ENCODE measurements at places on chromosomes 2 and 18.

DNA sequence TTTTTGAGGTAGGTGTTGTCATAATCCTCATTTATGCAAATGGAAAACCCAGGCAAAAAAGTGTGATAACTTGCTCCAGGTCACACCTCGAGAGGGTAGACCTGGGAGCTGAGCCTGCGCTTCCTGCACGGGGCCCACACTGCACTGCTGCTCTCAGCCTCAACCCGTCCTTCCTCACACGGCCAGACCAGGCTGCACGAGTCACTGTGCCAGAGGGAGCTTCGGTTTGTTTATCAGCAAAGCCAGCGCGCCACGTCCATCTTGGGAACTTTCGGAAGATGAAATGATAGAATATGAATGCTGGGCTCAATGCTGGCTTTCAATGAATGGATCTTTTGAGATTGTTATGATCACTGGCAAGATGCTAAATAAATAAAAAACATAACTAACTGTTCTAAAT is 14.4 kb downstream of the COPS9 start:
- no peak for DNase-seq

DNA sequence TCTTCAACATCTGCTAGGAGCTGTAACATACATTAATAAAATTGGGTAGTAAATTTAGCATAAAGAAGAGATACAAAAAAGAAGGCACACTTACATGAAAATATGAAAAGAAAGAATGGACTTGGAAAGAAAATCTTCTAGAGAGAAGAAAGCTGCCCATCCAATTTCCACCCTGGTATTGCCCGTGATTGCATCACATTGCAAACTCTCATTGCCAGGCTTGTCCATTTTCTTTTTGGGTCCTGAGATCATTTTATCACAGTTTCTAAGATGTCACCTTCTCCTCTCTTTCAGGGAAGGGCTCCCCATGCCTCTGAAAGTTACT is 321.5 kb downstream of the RND3 start:
- DNase-seq = no peak

DNA sequence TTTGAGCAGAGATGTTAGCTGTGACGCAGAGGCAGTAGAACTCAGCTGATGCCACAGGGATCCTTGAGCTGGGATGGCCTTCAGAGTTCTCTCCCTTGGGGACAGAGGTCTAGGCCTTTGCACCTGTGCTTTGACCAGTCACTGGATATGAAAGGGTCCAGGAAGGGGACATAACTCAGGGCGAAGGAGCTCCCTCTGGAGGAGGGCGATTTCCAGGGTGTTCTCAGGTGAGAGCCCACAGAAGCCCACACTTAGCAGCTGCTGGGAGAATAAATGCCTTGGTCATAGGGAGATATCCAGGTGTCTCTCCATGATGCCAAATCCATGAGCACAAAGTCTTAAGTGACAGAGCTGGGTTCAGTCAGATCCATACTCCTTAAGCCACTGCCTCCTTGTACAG is 369.2 kb downstream of the NYAP2 start:
- no peak for DNase-seq

DNA sequence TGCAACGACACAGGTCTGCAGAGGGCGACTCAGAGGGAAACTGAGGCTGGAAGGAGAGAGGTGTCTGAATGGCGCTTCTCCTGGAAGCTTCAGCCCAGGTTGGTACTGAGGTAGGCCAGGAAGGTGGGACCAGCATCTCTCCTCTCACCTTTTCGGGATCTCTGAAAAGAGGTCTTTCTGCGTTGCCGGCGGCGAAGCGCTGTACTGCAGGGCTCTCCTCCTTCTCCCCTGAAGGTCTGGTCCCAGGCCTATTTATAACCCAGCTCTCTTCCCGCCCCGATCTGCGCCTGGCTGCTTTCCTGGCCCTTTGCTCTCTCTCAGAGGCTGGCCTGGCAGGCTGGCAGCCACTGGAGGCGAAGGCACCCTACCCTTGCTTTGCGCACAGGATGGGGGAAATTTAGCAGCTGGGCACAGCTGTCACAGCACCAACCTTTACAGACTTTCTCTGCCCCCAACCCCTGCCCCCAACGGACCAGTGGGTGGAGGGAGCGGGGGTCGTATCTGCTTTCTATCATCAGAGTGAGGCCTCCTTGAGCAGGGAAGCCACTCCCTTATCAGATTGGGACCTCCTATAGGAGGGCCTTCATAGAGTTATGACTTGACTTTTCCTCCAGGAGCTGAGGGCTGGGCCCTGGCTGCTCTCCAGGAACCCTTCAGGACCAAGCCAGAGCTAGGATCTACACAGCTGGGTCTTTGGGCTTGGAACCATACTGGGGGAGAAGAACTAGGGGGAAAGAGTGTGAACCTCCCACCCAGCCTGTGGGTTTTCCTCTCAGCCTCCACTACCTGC is 1.1 kb downstream of the DYSF start:
- DNase-seq = no peak

GRCh38 chr18:77101410-77102258 is 30.9 kb downstream of the MBP start:
- DNase-seq = peak; percentile 48

DNA sequence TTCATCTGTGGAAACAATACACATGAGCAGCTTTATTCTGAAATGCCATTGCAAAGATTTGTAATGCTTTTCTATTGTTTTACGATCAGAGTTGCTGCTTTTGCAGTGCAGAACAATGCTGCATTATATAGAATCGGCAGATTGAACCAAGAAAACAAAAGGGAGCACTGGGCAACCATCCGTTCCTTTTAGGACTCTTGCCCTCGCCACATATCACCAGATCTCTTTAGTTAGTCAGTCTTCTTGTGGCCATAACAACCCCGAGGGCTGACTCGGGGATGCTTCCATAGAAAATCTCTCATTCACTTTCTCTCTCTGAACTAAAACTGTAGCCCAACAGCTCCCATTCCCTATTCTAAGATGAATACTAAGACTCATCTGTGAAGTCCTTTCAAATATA is 340.4 kb downstream of the NRXN1 start:
- DNase-seq = no peak

DNA sequence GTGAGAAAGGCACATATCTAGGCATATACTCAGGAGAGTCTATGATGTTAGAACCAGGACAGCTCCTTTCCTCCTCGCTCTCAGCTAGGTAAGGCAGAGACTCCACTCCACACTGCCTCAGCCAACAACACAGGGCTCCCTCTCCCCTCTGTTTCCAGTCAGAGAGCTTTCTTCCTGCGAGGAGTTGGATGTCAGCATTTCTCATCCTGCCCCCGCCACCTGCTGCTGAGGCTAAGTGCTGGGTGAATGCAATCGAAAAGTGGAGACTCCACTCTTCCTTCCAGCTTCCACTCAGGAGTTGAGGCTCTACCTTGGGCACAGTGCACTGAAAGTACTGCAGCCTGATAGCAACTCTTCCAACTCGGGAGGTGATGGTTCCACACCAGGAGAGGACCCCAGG is 177.2 kb upstream of the RAB6C start:
- no peak for DNase-seq

DNA sequence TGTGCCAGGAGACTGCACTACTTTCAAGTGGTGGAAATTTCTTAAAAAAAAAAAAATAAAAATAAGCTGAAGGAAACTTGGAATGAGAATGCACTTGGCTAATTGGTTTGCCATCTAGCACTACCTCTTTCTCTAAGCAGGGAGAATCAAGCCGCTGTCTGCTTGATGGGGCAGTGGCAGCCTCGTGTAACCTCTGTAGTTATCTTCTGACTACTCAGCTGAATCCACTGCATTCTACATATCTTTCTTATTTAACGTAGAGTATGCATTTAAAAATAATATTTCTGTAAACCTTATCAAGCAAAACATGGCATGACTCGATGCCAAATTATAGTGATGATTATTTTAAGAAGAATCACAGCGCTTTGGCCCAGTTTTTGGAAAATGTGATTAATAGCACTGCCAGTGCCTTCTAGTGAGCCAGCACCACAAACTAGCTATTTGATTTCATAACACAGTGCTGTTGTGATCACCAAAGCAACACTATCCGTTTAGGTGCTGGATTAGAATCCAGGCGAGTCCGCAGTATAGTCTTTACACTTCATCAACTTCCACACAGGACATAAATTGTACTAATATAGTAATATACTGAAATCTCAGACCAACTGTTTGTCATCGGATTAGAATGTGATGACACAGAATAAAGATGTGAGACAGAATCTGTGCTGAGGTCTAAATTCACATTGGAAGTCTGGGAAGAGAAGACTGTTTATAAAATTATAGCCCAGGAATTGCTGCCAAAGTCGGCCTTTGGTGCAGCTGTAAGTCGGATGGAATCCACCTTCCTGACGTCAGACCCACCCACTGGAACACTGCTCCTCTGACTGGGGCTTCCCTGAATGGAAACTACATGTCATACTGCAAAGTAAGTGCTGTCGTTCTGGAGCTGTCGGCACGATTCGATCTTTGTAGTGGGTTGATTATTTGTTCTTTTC is 136.5 kb upstream of the ETAA1 start:
- no peak for DNase-seq

GRCh38 chr2:191030521-191031154 is 16.7 kb upstream of the STAT1 start:
- DNase-seq = no peak

DNA sequence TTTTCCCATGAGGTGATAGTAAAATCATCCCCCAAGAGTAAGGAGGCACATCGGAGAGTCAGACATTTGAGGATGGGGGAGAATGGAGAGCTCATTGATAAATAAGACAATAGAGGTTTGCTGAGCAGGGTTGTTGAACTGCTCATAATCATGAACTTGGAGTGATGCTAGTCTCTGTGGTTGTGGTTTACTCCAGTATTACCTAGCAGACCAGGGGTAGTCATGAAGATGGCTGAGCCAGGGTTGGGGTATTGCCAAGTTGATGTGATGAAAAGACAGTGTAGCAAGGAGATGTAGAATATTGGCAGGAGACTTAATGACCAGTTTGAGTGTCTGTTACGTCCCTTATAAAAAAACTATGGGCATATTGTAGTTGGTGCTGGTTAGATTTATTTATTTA is 25.4 kb downstream of the CYBRD1 start:
- DNase-seq = no peak

- DNase-seq = no peak
Measured at GRCh38 chr18:9683418-9684396, 24.4 kb upstream of the RAB31 start.

DNA sequence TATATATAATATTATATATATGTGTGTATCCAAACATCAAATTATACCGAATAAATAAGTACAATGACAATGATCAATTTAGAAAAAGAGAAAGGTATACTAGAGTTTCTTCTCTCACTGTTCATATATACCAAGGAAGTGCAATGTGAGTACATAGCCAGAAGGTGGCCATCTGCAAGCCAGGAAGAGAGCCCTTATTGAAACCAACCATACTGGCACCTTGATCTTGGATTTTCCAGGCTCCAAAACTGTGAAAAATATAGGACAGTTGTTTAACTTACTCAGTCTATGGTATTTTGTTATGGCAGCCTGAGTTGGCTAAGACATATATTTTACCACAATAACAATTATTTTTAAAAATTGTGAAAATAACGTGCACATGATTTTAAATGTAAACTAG is 1490.2 kb upstream of the SLC39A10 start:
- no peak for DNase-seq

DNA sequence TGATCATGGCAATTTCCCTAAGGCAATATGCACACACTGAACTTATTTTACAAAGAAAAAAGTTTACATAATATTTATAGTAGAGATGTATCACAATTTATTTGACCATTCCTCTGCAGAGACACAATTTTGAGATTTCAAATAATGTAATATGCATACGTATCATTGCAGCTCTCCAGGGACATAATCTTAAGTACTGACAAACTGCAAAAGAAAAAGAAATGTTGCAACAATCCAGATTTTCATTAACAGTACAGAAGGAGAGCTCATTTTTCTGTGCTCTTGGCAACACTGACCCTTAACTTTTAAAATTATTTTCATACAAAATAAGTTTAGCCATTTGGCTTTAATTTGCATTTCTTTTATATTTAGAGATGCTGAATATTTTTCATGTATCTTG is 710.2 kb upstream of the SLC39A10 start:
- no peak for DNase-seq

GRCh38 chr18:76455003-76455676 is 39.9 kb downstream of the ZNF516 start:
- no peak for DNase-seq

DNA sequence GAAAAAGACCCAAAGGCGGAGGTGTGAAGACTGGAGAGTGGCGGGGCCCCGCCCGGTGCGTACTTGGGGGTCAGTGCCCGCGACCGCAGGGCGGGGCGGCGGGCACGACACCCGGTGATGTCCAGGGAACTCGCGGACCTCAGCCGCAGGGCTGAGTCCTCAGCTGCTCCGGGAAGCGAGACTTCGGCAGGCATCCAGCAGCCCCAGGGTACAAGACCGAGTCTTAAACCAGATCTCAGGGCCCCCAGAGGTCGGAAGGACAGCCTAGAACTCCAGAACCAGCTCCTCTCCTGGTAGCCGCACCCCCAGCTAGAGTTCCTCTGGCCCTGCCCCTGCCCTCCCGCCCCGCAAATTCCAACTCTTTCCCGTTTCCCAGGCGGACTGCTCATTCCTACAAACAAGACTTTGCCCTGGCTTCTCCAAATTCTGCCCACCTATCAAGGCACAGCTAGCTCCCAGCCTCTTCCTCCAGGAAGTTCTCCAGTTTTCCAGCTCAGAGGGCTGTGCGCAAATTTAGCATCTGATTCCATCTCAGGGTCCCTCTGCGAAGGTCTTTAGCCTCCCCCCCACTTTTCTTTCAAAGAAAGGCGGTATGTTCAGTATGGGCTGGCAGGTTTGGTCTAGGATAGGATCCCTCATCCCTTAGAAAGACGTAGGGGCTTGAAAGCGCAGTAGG is 26.0 kb upstream of the NOTO start:
- DNase-seq = peak; percentile 6

DNA sequence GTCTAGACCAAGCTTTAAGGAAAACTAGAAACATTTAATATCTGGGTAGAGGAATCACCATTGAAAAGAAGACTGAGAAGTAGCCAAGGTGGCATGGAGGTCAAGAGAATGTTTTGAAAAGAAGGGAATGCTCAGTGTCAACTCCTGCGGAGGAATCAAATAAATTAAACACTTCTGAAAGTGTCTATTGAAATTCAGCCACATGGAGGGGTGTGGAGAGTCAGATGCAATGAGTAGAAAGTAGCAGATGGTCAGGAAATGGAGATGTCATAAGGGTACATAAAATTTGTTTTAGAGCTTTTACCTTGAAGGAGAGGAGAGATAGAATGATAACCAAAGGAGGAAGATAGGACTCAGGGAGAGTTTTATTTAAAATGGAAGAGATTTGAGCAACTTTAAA is 35.1 kb downstream of the NLRC4 start:
- no peak for DNase-seq

DNA sequence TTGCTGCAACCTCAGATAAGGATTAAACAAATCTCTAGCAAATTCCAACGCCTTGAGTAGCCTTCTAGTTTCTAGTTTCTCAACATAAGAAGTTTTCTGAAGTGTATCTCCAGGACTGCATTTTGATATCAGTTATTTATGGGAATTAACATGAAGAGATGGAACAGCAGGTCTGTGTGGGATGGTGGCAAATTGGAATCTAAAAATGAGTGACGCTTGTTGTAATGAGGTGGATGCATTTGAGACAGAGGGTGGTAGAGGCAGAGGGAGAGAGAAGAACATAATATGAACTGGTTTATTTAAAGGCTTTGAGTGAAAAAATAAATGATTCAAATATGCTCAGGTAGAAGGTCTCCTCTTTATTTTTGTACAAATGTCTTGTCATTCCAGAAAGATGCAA is 446.8 kb upstream of the GCFC2 start:
- no peak for DNase-seq
